ENCODE measurements at places on chromosomes 11 and 22.
A peak's percentile ranks its signal among the peaks of the same experiment; 100 is the strongest.

GRCh38 chr11:43574949-43575912 is 105.3 kb upstream of the HSD17B12 start:
- peak; percentile 41 for DNase-seq

DNA sequence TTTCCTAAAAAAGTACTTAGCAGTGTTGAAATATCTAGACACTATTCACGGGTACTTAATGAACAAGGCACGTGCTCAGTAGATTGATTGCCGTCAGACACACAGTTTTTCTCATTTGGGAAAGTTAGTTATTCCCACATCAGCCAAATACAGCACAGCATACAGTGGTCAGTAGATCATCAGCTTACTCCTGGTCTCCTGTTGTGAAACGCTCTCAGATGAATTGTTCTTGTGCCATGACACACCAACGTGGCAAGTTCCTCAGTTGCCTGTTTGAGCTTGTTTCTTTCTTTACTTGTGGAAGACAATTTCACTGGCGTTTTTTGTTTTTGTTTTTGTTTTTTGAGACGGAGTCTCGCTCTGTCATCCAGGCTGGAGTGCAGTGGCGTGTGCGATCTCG is 8.6 kb downstream of the TAB1 start:
- no peak for DNase-seq

DNA sequence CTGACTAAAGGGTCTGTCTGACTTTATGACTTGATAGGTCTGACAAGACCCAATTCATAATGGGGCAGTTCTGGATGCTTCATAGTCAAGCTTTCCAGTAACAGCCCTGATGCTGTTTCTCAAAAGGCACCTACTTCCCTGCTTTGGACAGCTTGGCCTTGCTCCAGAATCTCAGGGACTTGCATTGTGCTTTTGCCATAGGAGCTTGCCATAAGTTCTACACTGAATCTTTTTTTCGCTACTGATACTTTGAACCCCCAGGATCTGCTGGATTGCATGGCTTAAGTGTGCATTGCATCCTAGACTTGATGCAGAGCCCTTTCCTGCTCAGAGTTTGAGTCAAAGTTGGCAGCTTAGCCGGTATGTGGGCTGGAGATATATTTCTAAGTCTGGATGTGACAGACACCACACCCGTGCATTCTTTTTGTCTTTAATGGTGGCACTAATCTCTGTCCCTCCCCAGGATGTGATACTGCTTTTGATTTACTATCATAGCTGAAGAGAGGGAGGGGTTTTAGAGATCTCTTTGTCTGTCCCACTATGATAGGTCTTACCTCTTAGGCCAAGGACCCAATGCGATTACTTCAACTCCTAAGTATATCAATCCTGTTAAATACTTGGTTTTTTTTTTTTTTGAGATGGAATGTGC is 16.9 kb upstream of the SLC3A2 start:
- no peak for DNase-seq

- no peak for DNase-seq
These were observed 77.6 kb downstream of the PLEKHA7 start for GRCh38 chr11:16936643-16937042.
